ENCODE measurements at places on chromosomes 16 and 17.

DNA sequence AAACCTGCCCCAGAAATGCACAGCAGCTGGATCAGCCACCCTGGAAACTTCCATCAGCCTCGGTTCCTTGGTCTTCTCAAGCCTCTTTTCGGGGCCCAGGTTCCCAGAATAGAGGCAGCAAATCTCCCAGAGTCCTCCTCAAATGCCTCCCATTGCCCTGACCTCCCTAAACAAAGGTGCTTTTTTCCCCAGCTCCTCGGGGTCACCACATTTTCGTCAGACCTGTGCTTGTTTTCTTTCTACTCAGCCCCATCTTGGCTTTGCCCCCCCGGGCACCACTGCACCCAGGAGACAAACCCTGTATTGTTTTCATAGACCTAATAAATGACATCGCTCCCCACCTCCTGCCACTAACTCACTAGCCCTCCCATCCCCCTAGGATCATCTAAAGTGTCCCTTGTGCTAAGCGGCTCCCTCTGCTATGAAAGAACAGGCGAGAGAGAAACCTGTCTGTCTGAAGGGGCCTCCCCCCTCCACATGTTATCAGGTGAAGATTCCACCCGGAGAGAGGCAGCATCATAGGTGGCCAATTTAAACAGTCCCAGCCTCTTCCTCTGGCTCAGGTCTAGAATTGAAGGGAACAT, 451.1 kb downstream of the SOX9 start:
- H3K36me3 ChIP-seq, result no peaks in the 10 kb centered on the region
- no peak overlapping the region for H3K27ac ChIP-seq
- H3K27me3 ChIP-seq, result no peaks in the 10 kb centered on the region
- no peak overlapping the region for H3K4me3 ChIP-seq
- DNase-seq, result no peak

GRCh38 chr16:30186782-30187555, 3.6 kb downstream of the CORO1A start:
- peak; percentile 48 for DNase-seq
- H3K27ac ChIP-seq, result no peak overlapping the region
- no peaks in the 10 kb centered on the region for H3K36me3 ChIP-seq
- H3K27me3 ChIP-seq, result no peaks in the 10 kb centered on the region

DNA sequence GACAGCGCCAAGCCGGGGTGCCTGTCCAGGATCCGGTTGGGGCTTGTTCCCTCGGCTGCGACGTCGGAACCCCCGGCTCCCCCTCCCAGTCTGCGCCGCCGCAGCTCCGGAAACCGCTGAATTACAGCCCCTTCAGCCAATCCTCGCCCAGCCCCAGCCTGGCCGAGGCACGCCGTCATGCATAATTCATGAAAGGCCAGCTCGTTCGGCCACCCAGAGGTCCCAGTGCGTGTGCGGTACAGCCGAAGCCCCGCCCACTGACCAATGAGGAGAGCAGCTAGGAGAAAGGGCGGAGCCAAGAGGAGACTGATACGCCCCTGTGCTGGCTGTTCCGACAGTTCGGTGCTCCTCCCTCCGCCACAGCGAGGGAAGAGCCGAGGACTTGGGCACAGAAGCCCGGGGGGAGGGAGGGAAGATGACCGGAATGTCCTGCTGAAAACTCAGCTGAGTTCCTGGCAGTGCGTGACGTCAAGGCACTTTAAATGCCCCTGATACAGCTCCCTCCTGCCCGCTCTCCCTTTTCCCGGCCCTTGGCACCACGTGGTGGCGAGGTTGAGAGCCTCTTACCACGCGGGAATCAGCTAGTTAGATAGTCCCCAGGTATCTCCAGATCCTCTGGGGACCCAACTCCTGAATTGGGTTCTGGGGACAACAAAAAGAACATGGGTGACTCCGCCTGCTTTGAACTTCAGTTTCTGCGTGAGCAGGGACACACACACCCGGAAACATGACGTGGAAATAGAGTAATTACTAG, at the start of gene STAT3:
TSS of gene STAT3 (minus strand) at position 62 of the 754 bp plus-strand sequence. CDS start 39,926 bp downstream, outside the sequence.
- H3K27ac ChIP-seq, result peak within 1 kb of the TSS; percentile 29
- peaks cover 3% of the 10 kb centered on the region for H3K4me1 ChIP-seq
- no peaks in the 10 kb centered on the region for H3K36me3 ChIP-seq
- H3K4me3 ChIP-seq, result peak within 1 kb of the TSS; percentile 94
- peak; percentile 100 for DNase-seq
- no peaks in the 10 kb centered on the region for H3K27me3 ChIP-seq

GRCh38 chr16:74729783-74730683, 29.4 kb upstream of the MLKL start:
- no peaks in the 10 kb centered on the region for H3K36me3 ChIP-seq
- peaks cover 25% of the 10 kb centered on the region for H3K4me1 ChIP-seq
- no peak overlapping the region for H3K27ac ChIP-seq
- no peak for DNase-seq
- H3K27me3 ChIP-seq, result no peaks in the 10 kb centered on the region
- no peak overlapping the region for H3K4me3 ChIP-seq

DNA sequence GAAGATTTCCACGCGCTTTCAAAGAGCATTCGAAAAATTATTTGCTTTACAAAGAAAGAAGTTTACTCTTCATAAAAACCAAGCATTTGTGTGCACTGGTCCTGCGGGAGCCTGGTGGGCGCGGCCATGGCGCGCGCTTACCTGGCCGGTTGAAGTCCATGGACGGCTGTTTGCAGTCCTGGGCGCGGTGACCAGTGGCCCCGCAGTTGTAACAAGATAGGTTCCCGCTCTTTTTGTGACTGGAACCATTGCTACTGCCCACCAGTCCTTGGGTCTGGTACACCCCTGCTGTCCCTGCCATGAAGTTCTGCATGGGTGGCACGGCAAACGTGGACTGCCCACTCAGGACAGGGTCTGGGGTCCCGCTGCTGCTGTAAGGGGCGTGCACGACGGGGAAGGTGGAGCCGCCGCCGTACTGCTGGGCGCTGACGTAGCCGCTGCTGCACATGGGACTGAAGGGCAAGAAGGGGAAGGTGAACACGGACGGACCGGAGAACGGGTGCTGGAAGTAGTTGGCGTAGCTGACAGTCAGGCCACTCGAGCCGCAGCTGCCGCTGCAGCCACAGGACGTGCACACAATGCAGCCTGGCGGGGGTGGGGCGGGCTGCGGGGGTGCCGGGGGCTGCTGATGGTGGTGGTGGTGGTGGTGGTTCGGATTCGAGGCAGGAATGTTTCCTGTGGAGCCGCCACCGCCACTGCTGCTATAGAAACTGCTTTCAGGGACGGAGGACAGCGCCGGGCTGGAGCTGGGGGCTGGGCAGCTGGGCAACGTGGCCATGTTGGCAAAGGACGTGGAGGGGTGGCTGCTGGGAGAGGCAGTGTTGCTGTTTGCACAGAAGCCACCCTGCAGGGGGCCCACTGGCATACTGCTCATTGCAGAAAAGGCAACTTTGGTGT, 19.5 kb downstream of the MAP1LC3B start:
- no peak overlapping the region for H3K4me3 ChIP-seq
- H3K4me1 ChIP-seq, result no peaks in the 10 kb centered on the region
- no peaks in the 10 kb centered on the region for H3K27me3 ChIP-seq

GRCh38 chr16:67006930-67007658, 18.7 kb downstream of the CES4A start:
- peak; percentile 26 for DNase-seq
- H3K36me3 ChIP-seq, result no peaks in the 10 kb centered on the region
- H3K4me1 ChIP-seq, result peaks cover 8% of the 10 kb centered on the region
- H3K27me3 ChIP-seq, result no peaks in the 10 kb centered on the region

DNA sequence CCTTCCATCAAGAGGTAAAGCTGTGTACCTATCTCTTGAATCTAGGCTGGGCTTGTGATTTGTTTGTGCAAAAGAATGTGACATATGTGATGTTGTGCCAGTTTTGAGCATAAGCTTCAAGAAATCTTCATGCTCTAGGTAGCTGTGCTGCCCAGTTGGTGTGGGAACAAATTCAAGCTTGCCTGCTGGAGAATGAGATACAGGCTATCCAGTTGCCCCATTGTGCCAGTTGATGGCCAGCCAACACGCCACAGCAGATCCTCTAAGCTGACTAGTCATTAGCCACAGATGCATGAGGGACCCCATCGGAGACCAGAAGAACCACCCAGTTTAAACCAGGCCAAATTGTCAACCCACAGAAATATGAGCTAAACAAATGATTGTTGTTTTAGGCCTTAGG, 180.5 kb upstream of the MPHOSPH6 start:
- H3K4me3 ChIP-seq, result no peak overlapping the region
- H3K36me3 ChIP-seq, result no peaks in the 10 kb centered on the region
- H3K27ac ChIP-seq, result no peak overlapping the region

GRCh38 chr17:19720631-19721426, 4.4 kb upstream of the SLC47A2 start:
- peaks cover 13% of the 10 kb centered on the region for H3K4me1 ChIP-seq
- H3K36me3 ChIP-seq, result no peaks in the 10 kb centered on the region
- no peak for DNase-seq
- H3K27ac ChIP-seq, result no peak overlapping the region
